Psoas muscle (tissue), 8 donors: ENCODE measurements at places on chromosomes 6 and 20.
A peak's percentile ranks its signal among the peaks of the same experiment; 100 is the strongest.

GRCh38 chr6:105601541-105602236, 198.8 kb upstream of the PREP start:
- peaks cover 23% of the 10 kb centered on the region for H3K4me1 ChIP-seq
- H3K27me3 ChIP-seq = no peaks in the 10 kb centered on the region
- no peaks in the 10 kb centered on the region for H3K36me3 ChIP-seq
- H3K4me3 ChIP-seq = peak overlapping the region; percentile 31

GRCh38 chr6:148915810-148916209, 169.0 kb downstream of the UST start:
- DNase-seq = no peak
- no peaks in the 10 kb centered on the region for H3K36me3 ChIP-seq
- no peak overlapping the region for H3K4me3 ChIP-seq

DNA sequence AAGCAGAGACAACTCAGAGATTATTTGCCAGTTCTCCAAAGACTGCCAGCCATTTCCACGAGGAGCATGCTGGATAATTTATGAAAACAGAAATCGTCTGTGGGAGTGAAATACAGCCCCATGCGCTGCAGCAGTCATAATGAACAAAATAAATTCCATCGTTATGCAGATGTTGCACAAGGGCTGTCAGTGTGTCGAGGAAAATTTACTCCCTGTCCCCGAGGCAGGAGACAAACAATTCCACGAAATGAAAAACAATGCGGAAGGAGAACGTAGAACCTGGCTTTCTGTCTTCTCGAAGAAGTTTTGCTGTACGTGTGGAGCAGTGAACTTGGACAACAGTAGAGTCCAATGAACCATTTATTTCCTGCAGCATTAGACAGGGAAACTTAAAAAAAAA, 399.4 kb downstream of the CD83 start:
- no peaks in the 10 kb centered on the region for H3K27me3 ChIP-seq
- H3K4me1 ChIP-seq = no peaks in the 10 kb centered on the region
- no peak overlapping the region for H3K4me3 ChIP-seq

- H3K4me1 ChIP-seq = no peaks in the 10 kb centered on the region
- H3K27ac ChIP-seq = no peak overlapping the region
- DNase-seq = no peak
- H3K27me3 ChIP-seq = no peaks in the 10 kb centered on the region
- no peaks in the 10 kb centered on the region for H3K36me3 ChIP-seq
Observed at GRCh38 chr20:24634855-24635254, 165.4 kb downstream of the SYNDIG1 start.

- no peaks in the 10 kb centered on the region for H3K36me3 ChIP-seq
- no peak overlapping the region for H3K27ac ChIP-seq
- no peak overlapping the region for H3K4me3 ChIP-seq
- H3K27me3 ChIP-seq = no peaks in the 10 kb centered on the region
Observed at GRCh38 chr6:6680526-6680925, 92.0 kb downstream of the LY86 start.

DNA sequence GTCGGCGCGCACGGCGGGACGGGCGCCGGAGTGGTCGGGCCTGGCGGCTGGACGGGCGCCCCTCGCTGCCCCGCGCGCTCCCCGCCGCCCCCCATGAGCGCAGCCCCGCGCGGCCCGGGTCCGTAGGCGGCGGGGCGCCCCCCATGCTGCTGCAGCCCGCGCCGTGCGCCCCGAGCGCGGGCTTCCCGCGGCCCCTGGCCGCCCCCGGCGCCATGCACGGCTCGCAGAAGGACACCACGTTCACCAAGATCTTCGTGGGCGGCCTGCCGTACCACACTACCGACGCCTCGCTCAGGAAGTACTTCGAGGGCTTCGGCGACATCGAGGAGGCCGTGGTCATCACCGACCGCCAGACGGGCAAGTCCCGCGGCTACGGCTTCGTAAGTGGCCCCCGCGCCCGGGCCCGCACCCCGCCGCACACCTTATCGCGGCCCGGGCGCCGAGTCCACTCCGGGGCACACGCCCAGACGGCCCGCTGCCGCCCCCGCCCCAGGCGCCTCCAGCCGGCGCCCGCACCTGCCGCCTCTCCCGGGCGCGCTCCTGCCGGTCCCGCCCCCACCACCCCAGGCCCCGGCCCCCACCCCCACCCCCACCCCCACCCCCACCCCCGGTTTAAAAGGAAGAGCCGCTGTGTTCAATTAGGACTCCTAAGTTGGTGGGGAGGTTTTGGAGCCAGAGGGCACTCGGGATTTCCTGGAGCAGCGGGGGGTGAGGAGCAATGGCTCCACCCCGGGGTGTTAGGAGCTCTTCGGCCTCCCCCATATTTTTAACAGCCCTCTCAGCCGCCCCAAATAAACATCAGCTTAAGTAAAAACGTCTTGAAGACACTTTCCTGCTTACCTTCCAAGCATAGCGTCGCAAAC, 474 bp downstream of the RBM38 start:
- DNase-seq = peak; percentile 39
- peaks cover 42% of the 10 kb centered on the region for H3K4me1 ChIP-seq
- peak overlapping the region; percentile 77 for H3K4me3 ChIP-seq
- peak overlapping the region; percentile 92 for H3K27ac ChIP-seq
- no peaks in the 10 kb centered on the region for H3K36me3 ChIP-seq
- H3K27me3 ChIP-seq = no peaks in the 10 kb centered on the region

GRCh38 chr20:2883726-2884637, 10.7 kb downstream of the PTPRA start:
- H3K4me1 ChIP-seq = peaks cover 12% of the 10 kb centered on the region
- no peaks in the 10 kb centered on the region for H3K36me3 ChIP-seq
- no peak for DNase-seq
- H3K27me3 ChIP-seq = no peaks in the 10 kb centered on the region
- no peak overlapping the region for H3K4me3 ChIP-seq

- DNase-seq = no peak
- no peaks in the 10 kb centered on the region for H3K36me3 ChIP-seq
- H3K27me3 ChIP-seq = no peaks in the 10 kb centered on the region
- H3K27ac ChIP-seq = no peak overlapping the region
Observed at GRCh38 chr6:156697225-156697830, 79.8 kb upstream of the ARID1B start.

DNA sequence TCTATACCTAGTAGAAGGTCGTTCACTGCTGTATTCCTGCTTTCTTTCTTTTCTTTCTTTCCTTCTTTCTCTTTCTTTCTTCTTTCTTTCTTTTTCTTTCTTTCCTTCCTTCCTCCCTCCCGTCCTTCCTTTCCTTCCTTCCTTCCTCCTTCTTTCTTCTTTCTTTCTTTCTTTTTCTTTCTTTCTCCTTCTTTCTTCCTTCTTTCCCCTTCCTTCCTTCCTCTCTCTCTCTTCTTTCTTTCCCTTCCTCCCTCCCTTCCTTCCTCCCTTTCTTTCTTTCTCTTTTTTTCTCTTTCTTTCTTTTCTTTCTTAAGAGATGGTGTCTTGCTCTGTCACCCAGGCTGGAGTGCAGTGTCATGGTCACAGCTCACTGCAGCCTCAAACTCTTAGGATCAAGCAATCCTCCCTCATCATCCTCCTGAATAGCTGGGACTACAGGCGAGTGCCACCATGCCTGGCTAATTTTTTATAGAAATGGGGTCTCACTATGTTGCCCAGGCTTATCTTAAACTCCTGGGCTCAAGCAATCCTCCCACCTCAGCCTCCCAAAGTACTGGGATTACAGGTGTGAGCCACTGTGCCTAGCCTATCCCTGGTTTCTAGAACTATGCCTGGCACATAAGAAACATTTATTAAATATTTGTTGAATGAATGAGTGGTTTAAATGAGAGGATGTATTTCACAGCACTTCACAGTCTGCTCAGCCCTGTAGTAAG, 2.6 kb upstream of the DNPH1 start:
- no peaks in the 10 kb centered on the region for H3K27me3 ChIP-seq
- peaks cover 14% of the 10 kb centered on the region for H3K4me1 ChIP-seq
- no peak overlapping the region for H3K27ac ChIP-seq
- no peak for DNase-seq
- no peaks in the 10 kb centered on the region for H3K36me3 ChIP-seq
- H3K4me3 ChIP-seq = no peak overlapping the region

- H3K4me3 ChIP-seq = no peak overlapping the region
- DNase-seq = no peak
- H3K27me3 ChIP-seq = no peaks in the 10 kb centered on the region
- no peak overlapping the region for H3K27ac ChIP-seq
- H3K4me1 ChIP-seq = no peaks in the 10 kb centered on the region
Observed at GRCh38 chr6:21180155-21180554, 413.4 kb upstream of the SOX4 start.
